ENCODE measurements at places on chromosomes 5 and 9.

DNA sequence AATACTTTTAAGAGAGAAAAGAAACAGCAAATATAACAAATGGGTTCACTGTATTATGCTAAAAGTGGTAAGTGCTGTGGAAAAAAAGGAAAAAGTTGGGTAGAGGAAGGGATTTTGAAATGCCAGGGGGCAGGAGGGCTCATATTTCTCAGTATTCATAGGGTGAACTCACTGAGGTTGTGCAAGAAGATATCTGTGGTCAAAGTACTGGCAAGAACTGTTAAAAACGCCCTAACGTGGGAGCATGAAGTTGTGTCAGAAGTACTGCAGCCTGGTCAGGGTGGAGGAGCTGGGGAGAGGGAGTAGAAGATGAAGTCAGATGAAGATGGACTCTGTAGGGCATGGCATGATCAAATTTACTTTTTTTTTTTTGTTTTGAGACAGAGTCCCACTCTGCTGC lies 31.2 kb upstream of the SLC28A3 start:
- no peak for DNase-seq

GRCh38 chr5:78497573-78498533 lies 137.4 kb downstream of the SCAMP1 start:
- DNase-seq = no peak

DNA sequence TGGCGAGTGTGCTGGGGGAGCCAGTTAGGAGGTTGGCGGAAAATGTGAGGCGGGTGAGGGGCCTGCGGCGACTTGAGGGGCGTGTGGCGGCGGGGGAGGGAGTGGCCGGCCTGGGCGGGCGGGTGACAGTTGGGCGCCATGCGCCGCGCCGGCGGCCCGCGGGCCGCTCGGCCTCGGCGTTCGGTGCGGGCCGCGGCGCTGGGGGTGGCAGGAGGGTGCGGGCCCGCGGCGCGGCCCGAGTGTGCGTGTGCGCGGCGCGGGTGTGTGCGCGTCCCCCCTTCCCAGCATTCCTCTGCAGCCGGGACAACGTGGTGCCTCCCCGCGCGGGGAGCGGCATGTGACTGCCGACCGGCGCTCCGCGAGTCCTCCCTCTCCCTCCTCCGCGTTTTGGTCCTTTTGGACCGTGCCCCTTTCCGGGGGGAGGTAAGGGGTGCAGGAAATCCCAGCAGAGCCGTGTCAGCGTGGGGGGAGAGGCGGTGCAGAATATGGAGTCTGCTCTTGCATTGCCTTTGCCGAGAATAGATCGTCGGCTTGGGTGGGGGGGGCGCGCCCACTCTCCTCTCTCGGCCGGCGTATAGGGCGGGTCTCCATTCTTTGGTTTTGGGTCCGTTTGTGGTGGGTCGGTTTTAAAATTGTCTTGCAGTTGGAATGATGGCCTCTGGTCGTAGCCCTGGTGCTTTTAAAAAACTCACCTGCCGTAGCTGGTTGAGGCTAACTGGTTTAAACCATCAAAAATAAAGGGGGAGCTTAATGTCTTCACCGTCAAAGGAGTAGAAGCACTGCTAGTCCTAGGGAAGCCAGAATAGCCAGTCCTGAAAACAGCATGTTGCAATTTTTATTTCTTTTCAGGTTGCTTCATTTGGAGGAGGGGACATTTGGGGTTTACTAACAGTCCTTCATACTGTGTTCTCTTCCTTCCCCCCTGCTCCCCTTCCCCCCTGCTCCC lies 2.0 kb downstream of the LARP1 start:
- peak; percentile 56 for DNase-seq

GRCh38 chr5:73158313-73158712 lies 14.7 kb upstream of the TMEM174 start:
- no peak for DNase-seq

GRCh38 chr9:137296670-137297664 lies 5.1 kb downstream of the NRARP start:
- DNase-seq = peak; percentile 84

- DNase-seq = no peak
Observed at GRCh38 chr9:137083394-137084004, 3.3 kb upstream of the MAN1B1 start.

GRCh38 chr9:107090218-107090617 lies 192.9 kb upstream of the RAD23B start:
- DNase-seq = no peak

GRCh38 chr9:104604801-104605200 lies 626 bp downstream of the OR13C2 start:
- no peak for DNase-seq

GRCh38 chr5:135891791-135892190 lies 3.9 kb downstream of the IL9 start:
- no peak for DNase-seq

DNA sequence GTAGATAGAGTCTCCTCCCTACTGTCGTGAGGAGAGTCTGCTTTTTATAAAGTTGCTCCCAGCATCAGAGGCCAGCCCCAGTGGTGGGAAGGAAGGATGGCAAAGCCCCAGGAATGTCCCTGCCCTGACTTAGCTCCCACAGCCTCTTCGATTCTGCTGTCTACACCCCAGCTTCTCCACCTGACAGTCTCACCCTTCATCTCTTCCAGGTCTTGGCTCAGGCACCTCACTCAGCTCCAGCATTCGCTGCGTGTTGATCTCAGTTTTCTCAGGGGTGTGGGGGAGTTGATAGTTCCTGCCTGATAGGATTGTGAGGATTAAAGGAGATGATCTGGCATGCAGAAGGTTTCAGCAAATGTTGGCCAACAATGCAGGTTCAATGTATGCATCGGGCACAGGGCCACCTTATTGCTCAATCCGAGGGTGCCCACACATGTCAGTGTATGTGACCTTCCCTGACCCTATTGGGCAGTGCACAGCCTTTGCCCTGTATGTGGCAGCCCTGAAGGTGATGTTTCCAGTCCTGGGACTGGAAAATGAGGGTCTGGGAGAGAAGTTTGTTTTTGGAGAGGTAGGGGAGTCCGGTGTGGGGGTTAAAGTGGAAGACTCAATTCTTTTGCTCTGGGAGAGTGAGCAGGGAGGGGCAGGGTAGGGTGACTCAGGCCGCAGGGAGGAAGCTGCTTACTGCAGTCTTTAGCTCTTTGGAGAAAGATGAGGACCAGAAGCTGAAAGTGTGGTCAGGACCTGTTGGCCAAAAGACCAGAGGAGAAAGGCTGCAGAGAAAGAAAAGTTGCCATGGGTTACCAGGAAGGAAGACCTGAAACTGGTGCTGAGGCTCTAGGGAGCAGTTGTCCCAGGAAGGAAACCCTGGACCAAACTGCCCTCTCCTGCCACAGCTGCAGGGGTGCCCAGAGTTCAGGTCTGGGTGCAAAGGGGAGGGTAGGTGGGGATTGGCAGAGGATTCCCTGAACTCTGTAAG lies 153.2 kb downstream of the MACROH2A1 start:
- DNase-seq = no peak

Measured in RPMI8226 (cell line).